ENCODE measurements at places on chromosomes 5 and 9.

DNA sequence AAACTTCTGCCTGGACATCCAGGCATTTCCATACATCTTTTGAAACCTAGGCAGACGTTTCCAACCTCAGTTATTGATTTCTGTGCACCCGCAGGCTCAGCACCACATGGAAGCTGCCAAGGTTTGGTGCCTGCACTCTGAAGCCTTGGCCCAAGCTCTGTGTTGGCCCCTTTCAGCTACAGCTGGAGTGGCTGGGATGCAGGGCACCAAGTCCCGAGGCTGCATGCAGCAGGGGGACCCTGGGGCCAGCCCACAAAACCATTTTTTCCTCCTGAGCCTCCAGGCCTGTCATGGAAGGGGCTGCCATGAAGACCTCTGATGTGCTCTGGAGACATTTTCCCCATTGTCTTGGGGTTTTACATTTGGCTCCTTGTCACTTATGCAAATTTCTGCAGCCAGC is 49.9 kb downstream of the NFX1 start:
- no peak for DNase-seq

- no peak for DNase-seq
These were observed 62.7 kb upstream of the OSMR start for GRCh38 chr5:38783011-38783561.

DNA sequence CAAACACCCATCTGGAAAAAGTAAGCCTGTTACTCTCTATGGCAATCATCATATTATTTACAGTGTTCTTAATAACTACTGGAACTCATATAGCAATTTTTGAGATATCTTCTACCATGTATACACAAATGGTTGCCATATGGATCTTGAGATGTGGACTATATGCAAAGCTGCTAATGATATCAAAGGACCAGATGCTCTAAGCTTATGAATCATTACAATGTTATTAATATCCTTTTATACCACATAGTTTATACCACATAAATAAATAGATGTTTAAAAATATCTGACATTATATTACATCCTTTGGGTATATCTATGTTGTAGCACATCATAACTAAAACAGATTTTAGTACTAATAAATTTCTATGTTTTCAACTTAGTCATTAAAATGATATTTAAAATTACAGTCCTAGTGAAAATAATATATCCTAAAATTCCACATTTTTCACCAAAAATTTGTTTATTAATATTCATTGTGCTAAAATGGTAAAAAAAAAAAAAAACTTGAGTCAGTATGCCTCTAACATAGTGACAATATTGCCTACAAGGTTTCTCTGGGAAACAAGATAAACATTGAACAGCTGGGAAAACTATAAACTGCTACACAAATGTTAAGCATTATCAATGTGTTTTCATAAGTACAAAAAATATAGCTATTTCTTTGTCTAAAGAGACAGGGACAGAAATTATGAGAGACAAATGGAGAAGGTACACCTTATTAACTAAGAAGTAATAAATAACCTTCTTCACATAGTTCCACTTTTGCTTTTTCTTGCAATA is 85.5 kb downstream of the DTWD2 start:
- no peak for DNase-seq

DNA sequence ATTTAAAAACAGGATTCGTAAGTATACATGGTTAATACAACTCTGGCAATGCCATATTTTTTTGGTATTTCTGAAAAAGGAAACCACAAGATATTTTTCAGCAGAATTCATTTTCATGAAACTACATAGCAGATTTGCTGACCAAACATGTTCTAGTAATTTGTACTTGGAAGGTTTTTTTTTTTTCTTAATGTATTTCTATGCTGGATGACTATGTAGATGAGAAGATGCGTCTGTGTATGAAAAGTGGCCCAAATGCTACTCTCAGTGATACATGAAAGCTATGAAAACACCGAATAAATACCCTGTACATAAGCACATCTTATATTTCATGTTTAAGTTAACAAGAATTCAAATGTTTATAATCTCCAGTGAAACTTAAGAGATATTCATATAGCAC is 400.9 kb upstream of the CYLC2 start:
- no peak for DNase-seq

- no peak for DNase-seq
These were observed 291.5 kb upstream of the TRPC7 start for GRCh38 chr5:136656811-136657210.

GRCh38 chr5:104347119-104347708 is 784.6 kb upstream of the NUDT12 start:
- no peak for DNase-seq

GRCh38 chr9:126498331-126498730 is 115.4 kb upstream of the LMX1B start:
- DNase-seq: no peak

DNA sequence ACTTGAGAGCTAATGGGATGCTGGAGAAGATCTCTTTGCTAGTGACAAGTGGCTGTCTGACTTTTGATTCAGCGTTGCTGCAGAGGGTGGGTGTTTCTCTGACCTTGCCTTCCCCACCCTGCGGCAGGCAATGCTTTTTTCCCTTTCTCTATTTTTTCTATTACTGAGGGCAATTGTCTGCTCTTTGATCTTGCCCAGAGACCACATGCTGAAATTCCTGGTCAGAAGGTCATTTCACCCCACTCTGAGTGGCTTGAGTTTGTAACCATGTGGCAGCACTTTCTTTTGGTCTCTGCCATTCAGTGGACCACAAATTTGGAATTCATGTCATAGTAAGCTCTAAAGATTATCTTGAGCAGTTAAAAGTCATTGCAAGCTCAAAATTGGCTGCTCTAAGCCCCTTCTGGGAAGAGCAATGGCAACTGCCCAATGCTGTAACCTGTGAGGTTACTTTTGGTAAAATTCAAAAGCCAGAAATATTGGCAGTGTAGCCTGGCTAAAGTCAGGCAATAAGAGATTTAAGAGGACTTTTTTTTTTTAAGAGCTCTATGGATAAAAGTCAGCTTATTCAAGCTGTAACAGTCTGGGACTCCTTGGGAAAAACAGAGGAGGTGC is 30.4 kb upstream of the MTMR12 start:
- DNase-seq: no peak

DNA sequence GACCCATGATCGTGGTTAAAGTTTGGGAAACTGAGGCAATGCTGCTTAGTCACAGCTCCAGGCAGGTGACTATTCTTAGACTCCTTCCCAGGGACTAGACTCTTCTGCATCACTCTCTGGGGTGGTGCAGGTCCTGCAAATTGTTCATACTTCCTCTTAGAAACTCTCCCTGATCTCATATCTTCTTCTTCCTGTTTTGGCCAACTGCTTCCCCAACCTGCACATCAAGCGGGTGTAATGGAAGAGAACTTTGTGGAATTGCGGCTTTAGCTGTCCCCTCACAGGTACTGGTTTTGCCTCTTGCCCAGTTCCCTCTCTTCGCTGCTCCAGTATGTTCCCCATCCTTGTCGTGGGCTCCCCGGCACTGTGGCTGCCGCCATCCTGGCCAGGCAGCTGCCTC is 111.5 kb upstream of the CTSL start:
- no peak for DNase-seq

- no peak for DNase-seq
These were observed 127.8 kb upstream of the DHFR start for GRCh38 chr5:80782626-80783025.

GRCh38 chr5:143314099-143314498 is 89.4 kb downstream of the NR3C1 start:
- DNase-seq: no peak

GRCh38 chr9:100066539-100066938 is 32.3 kb downstream of the ERP44 start:
- no peak for DNase-seq

GRCh38 chr5:143494162-143494561 is 90.7 kb upstream of the NR3C1 start:
- DNase-seq: no peak

- DNase-seq: no peak
These were observed 115.2 kb downstream of the C9orf152 start for GRCh38 chr9:110092792-110093191.

DNA sequence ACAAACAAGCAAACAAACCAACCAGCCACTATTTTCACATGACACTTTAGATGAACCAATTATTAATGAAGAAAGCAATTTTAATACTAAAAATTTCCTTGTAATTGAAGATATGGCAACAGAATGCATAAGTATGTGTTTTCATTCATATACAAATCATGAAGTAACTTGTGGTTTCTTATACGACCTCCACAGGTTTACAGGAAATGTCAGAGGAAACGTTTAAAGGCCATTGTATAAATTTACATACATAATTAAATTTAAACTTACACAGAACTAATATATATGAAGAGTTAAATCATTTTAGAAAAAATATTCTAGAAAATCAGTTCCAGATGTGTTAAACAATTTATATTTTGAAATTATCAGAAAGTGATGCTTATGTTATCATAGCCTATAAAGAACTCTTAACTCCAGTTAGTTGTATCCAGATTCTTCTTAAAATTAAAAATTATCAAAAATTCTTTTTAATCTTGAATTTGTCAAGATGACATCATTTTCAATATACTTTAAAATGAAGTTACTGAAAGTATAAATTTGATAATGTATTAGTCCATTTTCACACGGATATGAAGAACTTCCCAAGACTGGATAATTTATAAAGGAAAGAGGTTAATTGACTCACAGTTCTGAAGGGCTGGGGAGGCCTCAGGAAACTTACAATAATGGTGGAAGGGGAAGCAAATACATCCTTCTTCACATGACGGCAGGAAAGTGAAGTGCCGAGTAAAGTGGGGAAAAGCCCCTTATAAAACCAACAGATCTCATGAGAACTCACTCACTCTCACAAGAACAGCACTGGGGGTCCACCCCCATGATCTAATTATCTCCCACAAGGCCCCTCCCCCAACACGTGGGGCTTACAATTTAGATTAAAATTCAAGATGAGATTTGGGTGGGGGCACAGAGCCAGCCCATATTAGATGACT is 192.0 kb downstream of the PIK3R1 start:
- DNase-seq: no peak

DNA sequence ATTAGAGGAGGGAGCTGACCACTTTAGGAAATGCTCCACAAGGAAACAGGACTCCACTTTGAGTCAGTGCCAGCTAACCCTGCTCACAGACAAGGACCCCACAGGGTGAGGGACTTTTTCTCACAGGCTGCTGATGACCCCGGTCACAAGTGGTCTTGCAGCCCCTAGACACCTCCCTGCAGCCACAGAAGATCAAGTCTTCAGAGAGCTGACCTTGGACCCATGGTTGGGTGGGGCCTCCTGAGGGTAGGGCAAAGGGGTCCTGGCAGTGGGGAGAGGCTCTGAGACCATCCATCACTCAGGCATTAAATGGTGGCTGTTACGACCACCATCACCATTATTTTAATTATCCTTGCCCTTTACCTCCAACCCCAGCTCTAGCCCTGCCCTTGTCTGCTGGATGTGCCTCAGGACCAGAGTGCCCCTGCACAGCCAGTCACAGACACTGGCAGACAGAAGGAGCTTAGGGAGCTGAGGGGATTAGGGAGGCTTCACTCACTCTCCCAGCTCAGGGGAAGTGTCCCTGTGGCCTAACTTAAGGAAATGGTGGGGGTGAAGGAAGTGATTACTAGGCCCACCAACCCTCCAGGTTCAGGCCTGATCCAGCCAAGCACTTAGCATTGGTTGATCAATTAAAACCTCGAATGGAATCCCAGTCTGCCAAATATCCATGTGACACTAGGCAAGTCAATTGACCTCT is 1.6 kb downstream of the ACSL6 start:
- DNase-seq: no peak

DNA sequence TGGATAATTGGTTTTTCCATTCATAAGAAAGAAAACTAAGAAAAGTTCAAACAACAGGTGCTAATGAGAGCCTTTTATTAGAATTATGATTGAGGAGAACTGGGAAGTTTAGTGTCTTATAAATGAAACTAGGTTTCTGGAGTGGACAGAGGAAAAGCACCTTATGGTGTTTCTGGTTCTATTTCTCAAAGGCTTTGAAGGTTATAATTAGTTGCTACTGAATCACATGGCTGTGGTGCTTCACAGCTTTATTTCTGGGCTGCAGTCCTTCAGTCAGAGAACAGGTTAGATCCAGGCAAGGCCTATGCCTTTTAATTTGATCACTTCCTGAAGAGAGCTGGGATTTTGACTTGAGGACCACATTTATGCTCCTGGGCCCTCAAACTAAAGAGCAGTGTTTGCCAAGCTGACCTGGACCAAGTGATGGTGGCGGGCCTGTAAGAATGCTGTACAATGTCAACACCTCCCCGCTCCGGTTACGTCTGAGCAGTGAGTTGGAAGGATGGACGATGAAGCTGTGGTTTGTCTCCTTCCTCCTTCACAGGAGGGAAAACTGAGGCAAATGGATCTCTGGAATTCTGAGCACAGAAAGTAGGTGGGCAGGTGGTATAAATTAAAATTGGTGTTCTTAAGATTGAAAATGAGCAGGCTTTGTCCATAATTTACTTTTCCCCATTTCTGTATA is 56.0 kb downstream of the ZNF462 start:
- no peak for DNase-seq

DNA sequence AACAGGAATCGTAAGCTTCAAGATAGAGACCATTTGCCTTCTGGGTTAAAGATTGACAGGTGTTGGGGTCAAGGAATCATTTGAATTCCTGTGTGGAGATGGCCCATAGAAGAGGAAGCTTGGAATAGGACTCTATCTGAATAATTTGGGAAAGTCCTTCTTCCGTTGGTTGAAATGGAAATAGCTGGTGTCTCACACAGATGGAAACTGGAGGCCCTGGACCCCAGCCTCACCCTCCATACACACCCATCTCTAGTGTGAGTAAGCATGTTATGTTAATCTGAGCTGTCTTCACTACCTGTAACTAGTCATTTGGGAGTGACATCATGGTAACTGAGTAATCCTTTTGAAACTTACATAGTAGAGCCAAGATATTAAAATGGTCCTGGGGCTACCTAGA is 184.4 kb downstream of the CD180 start:
- DNase-seq: peak; percentile 8

- no peak for DNase-seq
These were observed 3.2 kb downstream of the FAT2 start for GRCh38 chr5:151587796-151588555.

GRCh38 chr5:130488252-130488651 is 584.0 kb downstream of the CHSY3 start:
- DNase-seq: no peak

DNA sequence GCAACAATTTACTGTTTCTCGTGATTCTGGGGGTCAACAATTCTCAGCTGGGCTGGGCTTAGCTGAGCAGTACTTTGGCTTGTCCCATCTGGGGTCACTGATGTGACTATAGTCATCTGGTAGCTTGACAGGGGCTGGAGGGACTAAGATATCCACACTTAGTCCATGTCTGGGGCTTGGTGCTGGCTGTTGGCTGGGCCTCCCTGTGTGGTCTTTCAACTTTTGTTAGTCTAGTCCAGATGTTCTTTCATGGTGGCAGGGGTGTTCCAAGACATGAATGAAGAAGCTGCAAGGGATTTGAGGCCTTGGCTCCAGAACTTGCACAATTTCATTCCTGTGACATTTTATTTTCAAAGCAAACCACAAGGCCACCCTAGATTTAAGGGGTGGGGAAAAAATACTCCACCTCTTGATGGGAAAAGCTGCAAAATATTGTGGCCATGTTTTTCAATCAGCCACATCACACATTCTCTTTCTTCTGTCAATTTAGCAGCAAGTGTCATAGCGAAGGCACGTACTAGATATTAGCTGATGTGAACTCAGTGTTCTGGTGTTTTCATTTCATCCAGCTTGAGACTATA is 59.2 kb downstream of the TSSK1B start:
- DNase-seq: no peak

Data from hematopoietic multipotent progenitor cell treated with erythropoietin and hydrocortisone succinate and interleukin-3 and kit ligand, for 15 days (in vitro differentiated cells).